Stimulated activated CD4-positive, alpha-beta T cell treated with anti-CD3 and anti-CD28 coated beads, TNF-alpha, amount 100 ng/mL, for 1 hour (primary cell): ENCODE measurements at places on chromosomes 7 and 10.

DNA sequence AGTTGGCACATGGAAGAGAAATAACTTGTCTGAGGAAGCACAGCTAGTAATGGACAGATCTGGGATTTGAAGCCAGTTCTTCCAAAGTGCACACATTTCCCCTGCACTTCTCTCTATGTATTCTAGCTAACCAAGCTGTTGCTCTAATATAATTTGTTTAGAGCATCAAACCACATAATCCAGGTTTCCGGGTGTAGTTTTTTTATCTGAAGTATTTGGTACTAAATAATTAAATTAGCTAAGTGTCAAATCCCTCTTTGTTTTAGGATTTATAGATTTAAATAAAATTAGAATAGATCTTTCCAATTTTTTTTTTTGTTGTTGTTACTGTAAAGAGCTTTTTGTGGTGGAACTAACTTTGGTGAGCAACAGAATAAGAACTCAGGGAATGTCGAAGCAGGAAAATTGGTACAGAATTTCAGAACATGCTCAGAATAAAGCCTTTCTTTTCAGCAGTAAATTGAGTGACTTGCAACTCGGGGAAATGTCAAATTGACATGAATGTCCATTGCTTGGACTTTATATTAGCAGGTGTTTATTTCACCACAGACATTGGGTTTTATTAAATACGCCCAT, 33.7 kb downstream of the CAMK1D start:
- no peak for DNase-seq

DNA sequence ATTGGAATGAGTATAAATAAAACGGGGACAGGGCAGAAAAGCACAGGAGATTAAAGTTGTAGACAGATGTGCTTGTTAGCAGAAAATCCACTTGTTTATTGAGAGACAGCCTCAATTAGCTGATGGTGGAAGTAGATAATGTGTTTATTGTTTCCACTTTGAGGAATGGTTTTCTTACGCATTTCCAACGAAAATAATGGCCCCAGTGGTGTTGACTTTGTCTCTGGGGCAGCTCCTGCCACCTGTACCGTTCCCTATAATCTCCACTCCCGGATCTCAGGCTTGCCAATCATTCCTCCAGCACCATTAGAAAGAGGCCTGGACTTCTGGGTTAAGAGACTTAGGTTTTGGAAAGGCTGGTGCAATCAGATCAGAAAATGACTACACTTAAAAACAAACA, 638.7 kb downstream of the PARD3 start:
- no peak for DNase-seq

DNA sequence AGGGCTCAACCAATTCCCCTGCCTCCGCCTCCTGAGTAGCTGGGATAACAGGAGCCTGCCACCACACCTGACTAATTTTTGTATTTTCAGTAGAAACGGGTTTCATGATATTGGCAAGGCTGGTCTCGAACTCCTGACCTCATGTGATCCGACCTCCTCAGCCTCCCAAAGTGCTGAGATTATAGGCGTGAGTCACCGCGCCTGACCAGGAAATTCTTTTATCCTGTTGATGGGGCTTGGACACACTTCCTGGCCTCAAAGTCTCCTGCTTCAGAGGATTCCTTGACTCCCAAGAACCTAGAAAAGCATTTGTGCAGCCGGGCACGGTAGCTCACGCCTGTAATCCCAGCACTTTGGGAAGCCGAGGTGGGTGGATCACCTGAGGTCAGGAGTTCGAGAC, 16.2 kb downstream of the ZNF425 start:
- DNase-seq = no peak

GRCh38 chr10:89814278-89814677, 112.9 kb downstream of the KIF20B start:
- no peak for DNase-seq

- no peak for DNase-seq
Measured at GRCh38 chr7:3188946-3189345, 112.1 kb upstream of the SDK1 start.

DNA sequence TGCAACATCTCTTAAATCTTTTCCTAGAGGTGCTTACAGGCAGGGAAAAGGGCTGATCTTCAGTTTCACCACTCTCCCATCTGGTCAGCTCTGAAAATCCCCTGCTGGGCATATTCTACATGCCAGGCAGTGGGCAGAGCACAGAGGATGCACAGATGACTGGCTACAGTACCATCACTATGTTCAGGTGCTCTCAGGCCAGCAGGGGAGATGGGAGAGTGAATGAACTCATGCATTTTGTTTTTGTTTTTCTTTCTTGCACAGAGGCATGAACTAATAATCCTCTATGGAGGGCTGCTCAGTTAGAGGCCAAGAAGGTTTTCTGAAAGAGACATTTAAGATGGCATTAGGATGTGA, 19.3 kb downstream of the ELMO1 start:
- no peak for DNase-seq

DNA sequence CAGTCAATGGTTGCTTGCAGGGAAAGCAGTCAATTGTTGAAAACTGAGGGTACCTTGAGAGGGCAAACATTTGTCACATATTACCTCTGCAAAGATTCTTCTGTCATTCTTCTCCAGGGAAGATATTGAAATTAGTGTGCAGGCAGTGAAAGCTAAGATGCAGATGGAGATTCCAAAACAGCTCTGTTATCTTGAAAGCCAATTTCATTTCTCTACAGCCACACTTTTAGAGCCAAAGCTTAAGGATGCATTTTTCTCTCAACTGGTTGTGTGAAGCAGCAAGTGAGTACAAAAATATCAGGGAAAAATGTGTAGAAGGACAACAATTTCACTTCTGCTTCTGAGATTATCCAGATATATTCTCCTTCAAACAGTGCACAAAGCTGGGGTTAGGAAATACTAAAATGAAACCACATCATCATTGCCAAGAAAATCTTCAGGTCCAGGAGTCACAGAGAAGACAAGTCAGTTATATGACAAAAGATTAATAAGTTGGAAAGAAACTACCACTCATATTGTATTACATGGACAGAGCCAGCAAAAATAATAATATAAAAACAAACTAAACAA, 16.3 kb downstream of the SGMS1 start:
- no peak for DNase-seq

DNA sequence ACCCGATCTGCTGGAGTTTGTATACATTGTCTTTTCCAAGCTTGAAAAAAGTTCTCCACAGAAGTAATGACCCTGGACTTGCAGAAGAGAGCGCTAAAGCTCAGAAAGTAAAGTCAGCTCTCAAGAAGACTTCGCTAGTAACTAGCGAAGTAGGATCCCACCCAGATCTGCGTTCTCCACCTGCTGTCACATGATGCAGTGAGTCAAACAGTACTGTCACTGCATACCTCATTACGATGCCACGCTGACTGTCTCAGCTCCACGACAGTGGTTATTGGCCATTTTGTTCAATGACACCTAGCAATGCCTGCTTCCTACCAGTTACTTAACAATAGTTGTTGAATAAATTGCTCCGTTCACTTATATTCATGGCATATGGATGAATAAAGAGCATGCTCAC, 29.7 kb upstream of the SEC61G start:
- DNase-seq = no peak

GRCh38 chr7:138564365-138564764, 104.3 kb downstream of the TRIM24 start:
- no peak for DNase-seq

DNA sequence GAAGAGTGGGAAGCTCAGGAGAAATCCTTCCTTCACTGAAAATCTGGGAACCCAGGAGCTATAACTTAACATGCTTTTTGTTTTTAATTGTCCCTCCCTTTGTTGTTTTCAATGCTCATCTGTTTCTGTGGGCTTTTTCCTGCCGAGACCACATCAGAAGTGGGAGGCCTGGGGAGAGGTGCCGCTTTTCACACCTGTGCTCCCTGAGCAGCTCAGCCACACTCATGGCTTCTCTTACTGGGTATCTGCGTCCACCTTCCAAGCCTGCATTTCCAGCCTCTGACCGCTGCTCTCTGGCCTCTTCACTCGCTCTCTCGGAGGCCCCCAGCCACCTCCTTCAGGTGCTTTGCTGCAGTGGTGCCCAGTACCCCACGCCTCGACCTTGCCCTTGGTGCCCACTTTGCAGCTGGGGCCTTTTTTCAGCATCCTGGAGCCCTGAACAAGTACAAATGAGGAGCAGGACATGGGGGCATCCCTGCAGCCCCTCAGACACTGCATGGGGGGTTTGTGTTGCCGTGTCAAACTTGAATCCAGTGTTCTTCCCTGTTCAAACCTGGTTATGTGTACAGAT, 9.9 kb downstream of the C7orf57 start:
- no peak for DNase-seq

DNA sequence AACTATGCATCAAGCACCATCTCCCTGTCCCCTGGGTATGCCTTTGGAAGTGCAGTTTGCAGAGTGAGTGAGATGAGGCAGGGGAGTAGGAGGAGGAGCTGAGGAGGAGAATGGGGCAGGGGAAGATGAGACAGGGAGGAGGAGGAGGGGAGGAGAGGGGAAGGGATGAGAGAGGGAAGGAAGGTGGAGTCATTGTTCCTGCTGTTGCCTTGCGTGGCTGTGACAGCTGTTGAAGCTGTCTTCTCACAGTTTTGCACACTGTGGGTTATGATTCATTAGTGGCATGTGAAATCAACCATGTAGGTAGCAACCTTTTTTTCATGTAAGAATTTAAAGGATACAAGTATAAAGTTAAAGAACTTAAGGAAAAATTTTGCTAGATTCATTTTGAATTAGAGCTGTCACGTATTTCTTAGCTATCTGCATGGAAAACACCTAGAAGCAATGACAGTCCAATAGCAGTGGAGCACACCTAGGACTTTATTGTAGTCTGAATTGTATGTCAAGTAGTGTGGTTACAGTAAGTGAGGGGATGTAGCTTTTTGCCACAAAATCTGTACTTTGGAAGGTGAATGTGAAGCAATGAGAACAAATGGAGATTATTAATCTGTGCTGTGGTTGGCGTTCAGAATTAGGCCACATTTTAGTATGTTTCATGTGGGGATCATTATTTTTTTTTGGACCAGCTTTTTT, 21.7 kb downstream of the CCM2 start:
- DNase-seq = no peak

GRCh38 chr7:87517136-87517815, 41.8 kb upstream of the ABCB4 start:
- no peak for DNase-seq

- no peak for DNase-seq
Measured at GRCh38 chr10:23399701-23400144, 39.2 kb upstream of the OTUD1 start.

DNA sequence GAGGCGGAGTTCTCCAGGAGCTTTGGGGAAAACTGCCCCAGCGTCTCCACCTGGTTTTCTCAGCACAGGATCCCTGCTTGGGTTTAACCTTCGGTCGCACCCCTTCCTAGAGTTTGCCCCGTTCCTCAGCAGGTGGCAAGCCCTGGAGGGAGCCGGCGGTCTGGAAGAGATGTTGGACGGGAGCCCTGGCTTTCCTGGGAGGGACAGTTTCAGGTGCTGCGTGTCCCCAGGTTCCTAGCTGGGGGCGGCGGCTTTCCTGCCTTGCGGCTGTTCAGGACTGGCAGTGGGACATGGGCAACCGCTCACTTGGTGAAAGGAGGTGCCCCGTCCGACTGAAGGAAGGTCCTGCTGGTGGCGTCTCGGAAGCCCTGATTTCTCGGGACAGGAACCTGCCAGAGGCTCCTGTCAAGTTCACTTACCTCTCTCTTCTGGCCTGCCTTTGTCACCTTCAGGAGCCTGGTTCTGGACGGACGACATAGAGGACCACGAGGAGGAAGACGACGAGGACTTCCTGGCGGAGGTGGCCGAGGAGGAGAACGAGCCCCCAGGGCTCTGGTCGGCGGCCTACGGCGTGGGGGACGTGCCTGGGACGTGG, 14.8 kb downstream of the ZNF316 start:
- no peak for DNase-seq

- no peak for DNase-seq
Measured at GRCh38 chr10:114061148-114061547, 17.5 kb downstream of the ADRB1 start.

DNA sequence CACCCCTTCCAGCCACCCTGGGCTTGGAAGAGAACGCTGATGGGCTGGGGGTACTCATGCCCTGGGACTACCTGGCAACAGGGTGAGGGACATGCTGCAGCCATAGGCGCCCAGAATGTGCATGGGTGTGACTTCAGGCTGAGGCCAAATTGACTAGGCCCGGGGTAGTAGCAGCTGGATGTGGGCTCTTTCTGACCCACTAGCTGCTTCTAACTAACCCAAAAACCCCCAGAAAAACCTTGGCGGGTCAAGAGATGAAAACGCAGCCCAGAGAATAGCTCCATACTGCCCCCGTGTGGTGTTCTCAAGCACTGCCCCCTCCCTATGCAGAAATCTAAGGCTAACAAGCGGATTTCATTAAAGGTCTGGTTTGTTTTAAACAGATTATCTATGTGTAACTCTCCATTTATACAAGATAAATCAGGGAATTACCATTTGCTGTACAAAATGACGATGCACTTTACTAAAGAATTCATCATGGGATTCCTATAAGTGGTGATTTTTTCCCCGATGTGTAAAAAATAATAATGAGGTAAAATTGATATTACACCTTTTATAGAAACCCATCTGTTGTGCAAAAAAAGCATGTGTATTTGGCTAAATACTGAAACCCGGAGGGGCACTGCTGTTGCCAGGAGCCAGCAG, 4.2 kb downstream of the SMARCD3 start:
- no peak for DNase-seq

DNA sequence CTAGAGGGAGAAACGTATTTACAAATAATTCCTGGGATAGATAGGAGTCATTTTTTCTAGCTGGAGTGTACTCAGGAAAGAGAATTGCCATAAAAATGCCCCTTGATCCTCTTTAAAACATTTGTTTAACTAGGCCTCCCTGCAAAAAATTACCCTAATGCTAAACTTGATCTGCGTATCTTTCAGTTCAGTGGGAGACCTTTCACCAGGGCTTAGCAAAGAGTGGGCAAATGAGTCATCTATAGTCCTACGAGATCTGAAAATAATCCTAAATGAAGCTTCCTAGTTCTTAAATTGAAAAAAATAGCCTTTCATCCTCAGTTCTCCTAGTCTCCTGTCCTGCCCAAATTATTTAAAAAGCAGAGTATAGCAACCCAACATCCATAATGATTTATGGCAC, 198.6 kb upstream of the FRMD4A start:
- no peak for DNase-seq

DNA sequence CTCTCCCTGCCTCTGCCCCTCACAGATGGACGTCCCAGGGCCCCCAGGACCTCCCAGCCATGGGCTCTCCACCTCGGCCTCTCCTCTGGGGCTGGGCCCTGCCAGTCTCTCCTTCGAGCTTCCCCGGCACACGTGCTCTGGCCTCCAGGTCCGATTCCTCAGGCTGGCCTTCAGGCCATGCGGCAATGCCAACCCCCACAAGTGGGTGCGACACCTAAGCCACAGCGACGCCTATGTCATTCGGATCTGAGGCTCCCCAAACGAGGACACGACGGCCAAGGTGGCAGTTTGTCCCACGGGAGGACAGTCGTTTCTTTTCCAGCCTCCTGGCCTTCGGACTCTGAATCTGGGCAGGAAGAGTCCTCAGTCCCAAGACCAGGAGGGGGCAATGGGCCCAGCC, 5.2 kb downstream of the AP4M1 start:
- DNase-seq = no peak

GRCh38 chr10:123999261-123999660, 94.1 kb downstream of the CHST15 start:
- DNase-seq = no peak

GRCh38 chr10:44261296-44261695, 123.6 kb downstream of the CXCL12 start:
- DNase-seq = no peak
